Retina (tissue), 1 donor: ENCODE measurements at places on chromosomes 1 and 21.
A peak's percentile ranks its signal among the peaks of the same experiment; 100 is the strongest.

GRCh38 chr1:27402349-27402754, 9.9 kb downstream of the GPR3 start:
- peak; percentile 20 for DNase-seq

GRCh38 chr21:35026617-35027562, 22.2 kb downstream of the RUNX1 start:
- DNase-seq = peak; percentile 76

GRCh38 chr1:186255266-186255665, 119.8 kb downstream of the TPR start:
- DNase-seq = no peak

DNA sequence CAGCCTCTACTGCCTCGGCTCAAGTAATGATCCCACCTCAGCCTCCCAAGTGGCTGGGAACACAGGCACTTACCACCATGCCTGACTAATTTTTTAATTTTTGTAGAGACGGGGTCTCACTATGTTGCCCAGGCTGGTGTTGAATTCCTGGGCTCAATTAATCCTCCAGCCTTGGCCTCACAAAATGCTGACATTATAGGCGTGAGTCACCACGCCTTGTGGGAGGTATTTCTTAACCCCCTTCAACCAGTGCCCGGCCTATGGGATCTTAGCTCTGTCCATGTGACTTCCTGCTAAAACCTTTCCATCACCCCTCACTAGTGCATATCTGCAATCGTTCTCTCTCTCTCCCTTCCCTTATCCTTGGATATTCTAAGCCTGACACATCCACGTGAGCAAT, 86.4 kb downstream of the FOXD2 start:
- no peak for DNase-seq

- no peak for DNase-seq
Observed at GRCh38 chr1:95716550-95716949, 482.5 kb downstream of the RWDD3 start.

GRCh38 chr1:53369761-53370160, 41.9 kb upstream of the LRP8 start:
- no peak for DNase-seq

DNA sequence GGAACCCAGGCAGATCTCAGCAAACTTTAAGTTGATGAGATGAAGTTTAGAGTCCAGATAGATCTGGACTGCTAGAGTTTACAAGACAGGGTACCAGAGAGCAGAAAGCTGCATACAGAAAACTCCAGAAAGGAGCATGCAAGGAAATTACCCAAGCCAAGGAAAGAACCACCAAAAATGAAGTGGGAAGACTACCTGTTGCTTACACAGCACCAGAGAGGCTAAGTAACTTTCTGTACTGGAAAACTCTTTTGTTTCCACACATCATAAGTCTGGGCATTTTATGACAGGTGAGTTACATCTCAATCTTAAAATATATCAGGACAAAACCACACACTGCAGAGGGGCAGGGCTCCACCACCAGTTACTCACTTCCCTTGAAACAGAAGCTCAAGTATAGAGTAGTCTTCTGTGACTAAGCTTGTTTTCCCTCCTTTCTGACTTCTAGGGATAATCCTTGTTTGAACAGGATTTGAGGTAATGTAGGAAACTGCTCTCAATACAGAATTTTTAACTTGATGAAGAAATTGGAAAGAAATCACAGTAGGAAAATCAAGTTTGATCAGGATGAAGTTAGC, 17.4 kb upstream of the GJA9 start:
- DNase-seq = no peak

GRCh38 chr1:15874471-15874870, 27.0 kb downstream of the SPEN start:
- DNase-seq = no peak

DNA sequence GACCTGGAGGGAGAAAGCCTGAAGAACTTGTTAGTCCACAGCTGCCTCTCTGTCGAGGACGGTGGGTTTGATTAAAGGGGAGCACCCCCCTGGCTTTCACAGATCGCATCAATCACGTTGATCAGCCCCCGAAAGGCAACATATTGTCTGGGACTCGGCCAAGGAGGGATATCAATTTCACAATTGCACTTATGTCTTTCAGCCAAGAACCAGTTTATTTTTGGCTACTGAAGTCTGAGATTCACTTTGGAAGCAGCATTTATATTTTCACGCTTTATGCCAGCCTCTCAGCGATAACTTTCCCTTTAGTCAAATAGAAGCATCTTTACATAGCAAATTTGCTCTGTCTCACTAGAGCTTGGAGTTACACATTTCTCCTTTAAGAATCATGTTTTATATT, 253.2 kb upstream of the RRP15 start:
- DNase-seq = peak; percentile 26

GRCh38 chr1:183093066-183093668, 69.9 kb downstream of the LAMC1 start:
- DNase-seq = no peak

DNA sequence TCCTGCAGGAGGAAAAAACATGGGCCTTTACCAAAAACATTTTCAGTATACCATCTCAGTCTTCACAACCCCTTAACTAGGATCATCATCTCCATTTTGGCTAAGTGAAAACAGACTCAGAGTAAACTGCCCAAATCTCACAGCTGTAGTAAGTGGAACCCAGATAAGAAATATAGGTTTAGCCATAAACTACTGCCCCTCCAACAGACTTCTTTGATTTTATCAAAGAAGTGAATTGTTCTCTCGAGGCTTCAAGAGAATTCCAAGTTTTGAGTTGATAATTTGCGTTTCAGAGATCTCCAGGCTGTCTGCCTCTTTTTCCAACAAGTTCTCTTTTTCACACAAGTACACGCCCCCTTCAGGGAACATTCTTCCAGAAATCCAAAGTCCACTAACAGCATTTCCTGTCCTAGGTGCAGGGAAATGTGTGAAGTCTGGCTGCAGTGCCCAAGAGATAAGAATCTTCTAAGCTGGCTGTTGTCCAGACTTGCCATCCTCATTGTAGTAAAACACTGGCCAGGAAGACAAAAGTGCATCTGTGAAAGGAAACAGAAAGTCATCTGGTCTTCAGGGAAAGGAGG, 30.8 kb downstream of the RNF19B start:
- no peak for DNase-seq

DNA sequence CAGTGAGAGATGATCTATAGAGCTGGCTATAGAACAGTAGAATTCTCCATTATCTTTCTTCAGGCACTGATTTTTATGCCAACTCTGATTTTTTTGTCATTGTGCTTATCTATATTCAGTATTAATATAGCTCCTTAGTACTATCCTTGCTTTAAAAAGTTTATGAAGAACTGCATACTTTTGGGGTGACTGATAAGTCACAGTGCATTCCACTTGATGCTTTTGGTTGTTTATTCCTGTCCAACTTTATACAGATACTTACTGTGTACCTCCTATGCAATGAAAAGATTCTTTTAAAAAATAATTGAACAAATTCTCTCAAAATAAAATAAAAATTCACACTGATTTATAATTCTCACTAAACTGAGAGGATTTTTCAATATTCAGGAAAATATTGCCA, 71.6 kb downstream of the COL24A1 start:
- no peak for DNase-seq

DNA sequence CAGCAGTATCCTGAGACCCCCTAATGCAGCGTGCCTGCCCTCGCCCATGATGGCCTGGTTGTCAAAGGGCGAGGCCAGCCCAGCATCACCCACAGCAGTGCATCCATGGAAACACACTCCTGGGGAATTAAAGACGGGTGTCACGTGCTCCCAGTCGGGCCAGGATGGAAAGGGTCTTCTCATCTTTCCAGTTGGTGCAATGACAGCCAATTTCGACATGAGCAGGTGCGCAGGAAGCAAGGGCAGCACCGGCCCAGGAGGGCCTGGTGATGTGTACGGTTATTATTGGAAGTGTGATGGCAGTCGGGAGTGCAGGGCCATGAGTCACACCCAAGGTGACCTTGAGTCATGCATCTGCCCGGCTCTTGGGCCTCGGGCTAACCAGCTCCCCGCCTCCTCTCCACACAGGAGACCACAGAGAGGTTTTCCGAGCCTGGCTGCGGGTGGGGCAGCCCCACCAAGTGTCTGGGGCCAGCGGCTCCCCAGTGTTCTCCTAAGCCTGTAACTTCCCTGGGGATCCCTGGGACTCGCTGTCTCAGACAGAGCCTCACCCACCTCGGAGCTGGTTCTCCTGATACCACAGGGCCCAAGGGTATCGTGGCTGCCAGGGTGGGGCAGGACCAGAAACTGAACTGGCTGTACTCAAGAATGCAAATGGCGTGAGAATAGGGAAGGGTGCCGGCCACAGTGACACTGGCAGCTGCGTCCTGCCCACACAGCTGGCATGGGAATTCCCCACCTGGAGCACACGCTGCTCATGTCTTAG, 119.8 kb downstream of the SIK1 start:
- DNase-seq = no peak

DNA sequence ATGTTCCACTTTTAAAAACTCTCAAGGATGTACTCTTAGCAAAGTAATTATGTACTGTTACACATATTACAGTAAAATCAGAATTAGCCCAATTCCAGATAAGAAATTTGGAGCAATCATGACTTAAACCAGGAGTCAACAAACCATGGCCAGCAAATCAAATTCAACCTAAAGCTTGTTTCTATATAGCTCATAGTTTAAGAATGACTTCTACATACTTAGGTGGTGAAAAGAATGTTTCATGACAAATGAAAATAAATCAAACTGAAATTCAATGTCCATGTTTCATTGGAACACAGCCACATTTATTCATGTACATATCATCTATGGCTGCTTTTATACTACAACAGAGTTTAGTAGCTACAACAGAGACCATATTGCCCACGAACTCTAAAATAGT, 35.1 kb downstream of the FRRS1 start:
- DNase-seq = no peak

DNA sequence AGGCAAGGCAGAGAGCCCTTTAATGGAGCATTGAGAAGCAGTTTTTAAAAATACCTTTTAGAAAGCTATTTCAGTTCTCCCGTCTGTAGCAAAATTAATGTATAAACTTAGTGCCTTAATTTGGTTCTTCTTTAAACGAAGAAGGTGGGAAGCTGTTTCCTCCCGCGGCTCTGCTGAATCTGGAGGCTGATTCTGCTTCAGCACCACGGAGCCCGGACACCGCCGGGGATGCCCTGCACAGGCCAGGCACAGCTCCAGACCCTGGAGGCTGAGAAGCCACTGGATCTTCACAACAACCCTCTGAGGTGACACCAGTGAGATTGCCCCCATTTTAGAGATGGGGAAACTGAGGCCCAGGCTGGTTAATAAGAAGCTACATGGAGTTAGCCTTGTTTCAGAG, 175.8 kb upstream of the VAMP3 start:
- no peak for DNase-seq
